ENCODE measurements at places on chromosomes 5 and 9. TPM values are rescaled to one million over a fixed set of nuclear protein-coding genes. Genes with fewer than 3 reads are reported as not detected.

The KIF4B gene
- 0.18 TPM for polyA plus RNA-seq

The TNFSF8 gene
- 0.41 TPM for polyA plus RNA-seq

The NANS gene
- polyA plus RNA-seq, result 36.8 TPM

The ZNF367 gene
- polyA plus RNA-seq, result 14.1 TPM

The NR6A1 gene
- 1.0 TPM for polyA plus RNA-seq

The PCDHB16 gene
- polyA plus RNA-seq, result 5.8 TPM
